ENCODE measurements at places on chromosomes 16 and 17. TPM values are rescaled to one million over a fixed set of nuclear protein-coding genes. Genes with fewer than 3 reads are reported as not detected.
A peak's percentile ranks its signal among the peaks of the same experiment; 100 is the strongest.

- no peak for DNase-seq
Measured at GRCh38 chr17:12990926-12991325, 26.9 kb downstream of the ELAC2 start.

- DNase-seq: no peak
Measured at GRCh38 chr17:74605361-74605760, 13.3 kb upstream of the CD300LD start.

DNA sequence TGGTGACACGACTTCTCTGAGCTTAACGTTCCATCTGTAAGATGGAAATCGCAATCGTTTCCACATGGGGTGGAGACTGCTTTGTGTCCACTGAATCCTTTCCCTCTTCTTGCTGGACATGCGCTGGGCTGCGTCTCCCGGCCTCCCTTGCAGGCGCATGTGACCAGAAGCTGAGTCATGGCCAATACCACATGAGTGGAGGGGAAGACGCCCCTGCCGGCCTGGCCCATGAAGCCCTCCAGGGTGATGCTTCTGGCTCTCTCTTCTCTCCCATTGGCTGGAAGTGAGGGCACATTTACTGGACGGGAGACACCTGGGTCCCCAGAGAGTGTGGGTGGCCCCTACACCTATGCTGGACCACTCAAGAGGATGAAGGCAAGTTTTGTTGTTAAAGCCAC lies 71.1 kb downstream of the DYNLRB2 start:
- DNase-seq: no peak

GRCh38 chr16:55257966-55258613 lies 65.9 kb upstream of the IRX6 start:
- DNase-seq: peak; percentile 62

EFCAB5 gene
- polyA plus RNA-seq: 1.0 TPM

SECTM1 gene
- polyA plus RNA-seq: 2.0 TPM

CCL7 gene
- polyA plus RNA-seq: not detected

KRT31 gene
- polyA plus RNA-seq: 5.0 TPM

Measured in muscle of back (tissue), 13 donors.